CD4-positive, alpha-beta T cell treated with Interferon alpha-2 for 1 hour (primary cell): ENCODE measurements at places on chromosomes 16 and 17.

GRCh38 chr17:74558882-74559519 is 8.3 kb downstream of the CD300H start:
- no peak for DNase-seq

GRCh38 chr17:18257982-18258355 is 569 bp downstream of the FLII start:
- DNase-seq: peak; percentile 44

DNA sequence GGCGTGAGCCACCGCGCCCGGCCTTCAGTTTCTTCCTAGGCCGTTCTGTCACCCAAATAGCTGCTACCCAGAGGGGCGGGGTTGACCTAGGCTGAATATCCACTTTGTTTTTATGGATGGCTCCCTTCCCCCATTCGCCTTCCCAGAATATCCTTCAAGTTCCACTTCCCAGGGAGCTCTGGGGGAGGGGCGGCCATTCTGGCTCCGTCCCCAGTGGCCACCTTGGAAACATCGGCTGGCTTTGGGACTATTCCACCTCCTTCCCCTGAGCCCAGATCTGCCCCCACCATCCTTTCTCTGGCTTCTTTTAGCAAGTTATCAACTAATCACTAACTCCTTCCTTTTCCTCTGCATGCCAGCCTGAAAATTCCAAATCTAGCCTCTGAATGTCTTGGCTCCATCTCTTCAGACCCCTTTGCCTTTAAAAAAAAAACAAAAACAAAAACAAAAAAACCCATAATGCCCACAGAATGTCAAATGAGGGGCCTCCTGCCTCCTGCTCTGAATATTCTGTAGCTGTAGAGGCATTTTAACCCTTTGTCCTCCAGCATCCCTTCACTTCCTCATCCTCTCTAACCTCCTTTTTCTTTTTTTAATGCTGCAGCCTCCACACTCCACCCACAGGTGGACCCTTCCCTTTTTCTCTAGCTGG is 6.4 kb downstream of the ATP1B2 start:
- DNase-seq: no peak

DNA sequence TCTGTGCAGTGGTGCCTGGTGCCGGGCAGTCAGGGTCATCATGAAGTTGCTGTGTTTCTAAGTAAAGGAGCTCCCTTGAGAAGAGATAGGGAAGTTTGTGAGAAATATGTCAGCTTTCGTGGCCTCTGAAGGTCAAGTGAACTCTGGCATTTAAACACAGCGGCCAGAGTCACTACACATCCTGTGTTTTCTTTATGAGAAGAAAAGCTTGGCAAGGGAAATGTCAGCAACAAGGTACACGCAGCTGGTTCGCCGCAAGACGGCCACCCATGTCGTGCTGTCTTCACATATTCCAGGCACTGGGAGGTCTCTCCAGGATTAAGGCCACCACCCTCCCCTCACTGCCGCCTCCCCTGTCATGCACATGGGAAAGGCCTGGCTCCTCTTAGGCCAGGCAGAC is 33.2 kb upstream of the PEMT start:
- no peak for DNase-seq

GRCh38 chr16:88458039-88458772 is 5.1 kb downstream of the ZFPM1 start:
- no peak for DNase-seq

DNA sequence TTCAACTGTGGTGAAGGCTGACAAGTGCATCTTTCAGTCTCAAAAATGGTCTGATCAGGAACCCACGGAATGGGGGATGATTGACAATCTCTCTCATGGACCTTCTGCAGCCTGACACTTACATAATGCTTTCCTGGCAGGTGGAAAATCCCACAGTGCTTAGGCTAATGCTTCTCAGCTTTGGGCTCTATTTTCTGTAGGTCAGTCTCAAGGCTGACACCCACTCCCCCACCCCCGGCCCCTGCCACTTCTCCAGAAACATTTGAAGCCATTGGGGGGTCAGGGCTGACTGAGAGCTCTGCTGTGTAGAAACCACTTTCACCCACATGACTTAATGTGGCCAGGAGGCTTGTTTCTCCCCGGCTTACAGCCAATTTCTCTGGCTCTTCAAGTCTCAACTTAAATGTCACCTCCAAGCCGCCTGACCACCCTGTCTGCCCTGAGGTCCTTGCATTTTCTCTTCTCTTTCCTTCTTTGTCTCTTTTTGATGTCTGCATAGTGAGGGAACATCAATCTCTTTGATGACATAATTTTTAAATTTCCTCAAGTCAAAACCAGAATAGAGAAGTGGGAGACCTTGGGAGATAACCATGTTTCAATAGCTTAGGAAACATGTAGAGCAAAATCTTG is 16.7 kb upstream of the IRF8 start:
- no peak for DNase-seq

DNA sequence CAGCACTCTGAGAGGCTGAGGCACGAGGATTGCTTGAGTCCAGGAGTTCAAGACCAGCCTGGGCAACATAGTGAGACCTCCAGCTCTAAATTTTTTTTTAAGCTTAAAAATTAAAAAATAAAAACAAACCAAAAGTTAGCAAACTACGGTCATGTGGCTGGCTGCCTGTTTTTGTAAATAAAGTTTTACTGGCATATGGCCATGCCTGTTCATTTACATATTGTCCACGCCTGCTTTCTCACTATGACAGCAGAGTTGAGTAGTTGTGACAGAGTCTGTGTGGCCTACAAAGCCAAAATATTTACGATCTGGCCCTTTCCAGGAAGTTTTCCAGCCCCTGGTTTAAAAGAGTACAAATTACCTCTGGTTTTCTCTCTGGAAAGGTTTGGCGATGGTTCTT is 3.3 kb downstream of the SLX4 start:
- DNase-seq: no peak

GRCh38 chr17:72397687-72398086 is 276.9 kb downstream of the SOX9 start:
- DNase-seq: no peak

GRCh38 chr16:777826-778225 is 10.4 kb downstream of the RPUSD1 start:
- no peak for DNase-seq

DNA sequence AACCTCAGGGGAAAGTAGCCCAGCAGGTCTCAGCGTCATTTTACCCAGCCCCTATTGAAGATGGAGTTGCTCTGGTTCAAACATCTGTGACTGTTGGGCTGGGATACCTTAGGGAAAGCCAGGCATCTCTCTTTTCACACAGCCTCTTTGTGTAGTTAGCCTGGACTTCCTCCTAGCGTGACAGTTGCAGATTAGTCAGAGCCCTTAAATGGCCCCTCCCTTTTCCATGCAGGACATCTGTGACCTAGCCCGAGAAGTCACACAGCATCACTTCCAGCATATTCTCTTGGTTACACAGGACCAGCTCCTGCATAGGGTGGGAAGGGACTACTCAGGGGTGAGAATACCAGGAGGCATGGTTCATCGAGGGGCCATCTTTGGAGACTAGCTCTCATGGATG is 375.0 kb upstream of the RBFOX1 start:
- DNase-seq: no peak

- DNase-seq: no peak
Measured at GRCh38 chr17:80262775-80263244, 2.2 kb downstream of the RNF213 start.

DNA sequence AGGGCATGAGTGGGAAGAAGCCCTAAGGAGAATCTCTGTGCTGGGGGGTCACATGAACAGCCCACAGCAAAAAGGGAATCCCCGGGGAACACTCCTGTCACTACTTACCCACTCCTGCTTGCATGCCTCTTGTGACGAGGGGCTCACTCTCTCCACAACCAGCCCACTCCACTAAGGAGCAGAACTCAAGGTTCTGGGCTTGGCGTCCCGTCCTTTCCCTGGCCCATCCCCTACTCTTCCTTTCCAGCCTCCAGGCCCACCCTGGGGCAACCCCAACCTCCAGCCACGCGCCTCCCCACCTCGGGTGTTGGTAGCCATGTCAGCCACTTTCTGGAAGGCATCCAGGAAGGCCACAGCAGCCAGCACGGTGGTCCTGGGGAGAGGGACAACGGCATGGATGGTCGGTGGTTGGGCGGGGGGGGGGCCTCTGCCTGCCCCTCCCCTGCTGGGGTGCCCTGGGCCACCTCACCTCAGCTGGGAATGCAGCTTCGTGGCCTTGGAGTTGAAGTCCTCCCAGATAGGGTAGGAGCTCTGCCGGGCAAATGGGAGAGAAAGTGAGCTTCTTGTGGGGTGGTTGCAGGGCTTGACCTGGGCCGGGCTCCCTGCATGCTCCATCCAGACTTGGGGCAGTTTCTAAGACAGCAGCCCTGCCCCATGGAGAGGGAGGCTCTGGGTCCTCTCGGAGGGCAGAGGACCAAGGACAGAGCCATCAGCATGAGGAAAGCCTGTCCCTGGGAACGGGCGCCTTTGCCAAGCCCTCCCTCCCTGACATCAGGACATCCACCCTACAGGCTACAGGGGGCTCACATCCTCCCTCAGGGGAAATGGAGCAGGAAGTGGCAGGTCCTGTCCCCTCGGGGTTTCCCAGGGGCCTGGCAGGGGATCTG is 5.1 kb downstream of the MTSS2 start:
- DNase-seq: no peak

GRCh38 chr16:27486760-27487159 is 63.0 kb downstream of the GTF3C1 start:
- no peak for DNase-seq

DNA sequence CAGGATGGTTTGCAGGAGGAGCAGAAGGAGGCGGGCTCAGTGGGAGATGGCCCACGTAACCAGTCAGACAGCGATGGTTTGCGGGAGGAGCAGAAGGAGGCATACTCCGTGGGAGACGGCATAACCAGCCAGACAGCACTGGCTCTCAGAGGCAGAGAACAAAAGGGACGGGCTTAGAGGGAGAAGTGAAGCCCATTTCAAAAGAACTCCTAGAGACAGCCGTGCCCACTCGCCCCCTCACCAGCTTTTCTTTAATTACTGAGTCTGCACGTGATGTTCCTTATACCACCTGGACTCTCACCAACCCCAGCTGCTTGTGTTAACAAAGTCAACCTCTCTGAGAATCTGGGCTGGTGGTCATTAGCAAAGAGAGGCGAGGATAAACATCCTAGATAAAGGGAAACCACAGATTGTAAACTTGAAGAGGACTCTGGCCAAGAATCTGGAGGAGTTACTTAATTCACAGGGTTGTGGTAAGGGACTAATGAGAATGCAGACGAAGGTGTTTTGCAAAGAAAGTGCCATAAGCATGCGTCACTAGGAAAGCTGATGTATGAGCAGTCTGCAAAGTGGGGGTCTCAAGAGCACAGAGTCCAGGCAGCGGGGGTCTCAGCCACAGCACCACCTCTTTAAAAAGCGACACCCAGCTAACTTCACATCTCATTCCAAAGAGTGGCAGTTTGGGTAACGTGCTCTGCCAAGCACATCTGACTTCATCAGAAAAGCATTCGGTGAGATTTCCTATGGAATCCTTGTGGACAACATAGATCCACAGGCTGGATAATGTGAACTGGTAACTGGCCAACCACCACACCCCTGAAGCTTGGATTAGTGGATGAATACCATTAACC is 51.7 kb downstream of the NXN start:
- DNase-seq: no peak

DNA sequence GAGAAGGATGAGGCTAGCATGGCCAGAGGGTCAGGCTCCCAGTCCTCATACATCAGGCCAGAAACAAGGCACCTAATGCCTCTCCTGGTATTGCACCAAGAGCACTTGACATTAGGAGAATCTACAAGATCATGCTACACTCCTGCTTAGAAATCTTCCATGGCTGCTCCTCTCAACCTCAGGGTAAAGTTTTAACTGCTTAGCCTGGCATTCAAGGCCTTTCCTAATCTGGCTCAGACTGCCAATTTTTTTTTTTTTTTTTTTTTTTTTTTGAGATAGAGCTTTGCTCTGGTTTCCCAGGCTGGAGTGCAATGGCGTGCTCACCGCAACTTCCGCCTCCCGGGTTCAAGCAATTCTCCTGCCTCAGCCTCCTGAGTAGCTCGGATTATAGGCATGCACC is 8.2 kb downstream of the PIP4K2B start:
- DNase-seq: no peak

DNA sequence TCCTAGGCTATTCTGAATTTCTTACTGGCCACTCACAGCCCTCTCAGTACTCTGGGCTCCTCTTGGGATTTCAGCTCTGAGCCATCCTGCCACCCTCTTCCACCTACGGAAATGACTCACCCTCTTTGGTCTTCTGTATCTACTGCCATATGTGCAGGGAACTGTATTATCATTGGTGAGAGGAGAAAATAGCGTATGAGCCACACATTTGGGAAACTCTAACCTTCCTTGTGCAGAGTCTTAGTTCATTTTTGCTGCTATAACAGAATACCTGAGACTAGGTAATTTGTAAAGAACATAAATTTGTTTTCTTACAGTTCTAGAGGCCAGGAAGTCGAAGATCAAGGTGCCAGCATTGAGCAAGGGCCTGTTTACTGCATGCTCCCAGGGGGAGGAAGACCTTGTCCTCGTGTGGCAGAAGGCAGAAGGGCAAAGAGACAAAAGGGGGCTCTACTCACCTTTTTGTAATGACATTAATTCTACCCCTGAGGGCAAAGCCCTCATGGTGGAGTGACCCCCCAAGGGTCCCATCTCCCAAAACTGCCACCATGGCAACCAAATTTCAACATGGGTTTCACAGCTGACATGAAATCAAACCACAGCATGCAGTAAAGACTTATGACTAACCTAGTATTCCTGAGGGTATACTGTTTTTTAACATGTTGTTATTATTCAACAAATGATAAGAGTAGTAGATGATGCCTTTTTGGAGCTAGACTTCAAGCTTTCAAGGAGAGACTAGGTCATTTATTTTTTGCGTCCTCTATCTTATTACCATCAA is 191.8 kb downstream of the PRKCA start:
- no peak for DNase-seq

- no peak for DNase-seq
Measured at GRCh38 chr16:50473356-50473945, 74.7 kb upstream of the NKD1 start.

DNA sequence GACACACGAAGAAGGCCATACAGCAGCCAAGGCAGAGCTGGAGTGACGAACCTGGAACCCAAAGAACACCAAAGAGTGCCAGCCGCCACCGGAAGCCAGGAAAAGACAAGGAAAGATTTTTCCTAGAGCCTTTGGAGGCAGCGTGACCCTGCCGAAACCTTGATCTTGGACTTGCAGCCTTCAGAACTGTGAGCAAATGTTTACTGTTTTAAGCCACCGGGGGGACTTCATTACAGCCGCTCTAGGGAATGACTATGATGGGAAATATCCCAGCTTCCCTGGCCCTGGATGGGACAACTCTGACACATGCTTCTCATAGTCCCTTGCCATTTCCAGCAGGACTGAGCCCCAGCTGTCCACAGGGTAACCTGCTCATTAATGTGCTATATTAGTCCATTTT is 270.6 kb downstream of the HAPSTR1 start:
- no peak for DNase-seq

GRCh38 chr16:64751906-64752305 is 370.0 kb downstream of the CDH11 start:
- DNase-seq: no peak

GRCh38 chr17:80604009-80604669 is 59.5 kb downstream of the RPTOR start:
- DNase-seq: no peak

DNA sequence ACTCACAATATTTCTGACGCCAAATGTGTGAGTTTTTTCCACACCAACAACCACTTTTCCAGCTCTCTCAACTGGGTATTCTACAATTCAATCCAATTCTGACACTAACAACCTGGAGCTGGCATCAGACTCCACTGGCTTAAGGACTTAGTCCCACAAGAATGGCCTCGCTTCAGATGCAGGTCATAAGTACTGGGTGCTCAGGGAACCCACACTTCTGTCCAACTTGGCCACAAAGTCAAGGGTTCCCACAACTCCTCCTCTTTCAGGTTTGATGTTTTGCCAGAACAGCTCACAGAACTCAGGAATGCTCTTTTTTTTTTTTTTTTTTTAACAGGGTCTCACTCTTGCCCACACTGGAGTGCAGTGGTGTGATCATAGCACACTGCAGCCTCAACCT is 56.1 kb upstream of the TMC5 start:
- no peak for DNase-seq
